ENCODE measurements at places on chromosomes 6 and 20.

- peak; percentile 78 for DNase-seq
These were observed 689.5 kb downstream of the PHF3 start for GRCh38 chr6:64325093-64325492.

DNA sequence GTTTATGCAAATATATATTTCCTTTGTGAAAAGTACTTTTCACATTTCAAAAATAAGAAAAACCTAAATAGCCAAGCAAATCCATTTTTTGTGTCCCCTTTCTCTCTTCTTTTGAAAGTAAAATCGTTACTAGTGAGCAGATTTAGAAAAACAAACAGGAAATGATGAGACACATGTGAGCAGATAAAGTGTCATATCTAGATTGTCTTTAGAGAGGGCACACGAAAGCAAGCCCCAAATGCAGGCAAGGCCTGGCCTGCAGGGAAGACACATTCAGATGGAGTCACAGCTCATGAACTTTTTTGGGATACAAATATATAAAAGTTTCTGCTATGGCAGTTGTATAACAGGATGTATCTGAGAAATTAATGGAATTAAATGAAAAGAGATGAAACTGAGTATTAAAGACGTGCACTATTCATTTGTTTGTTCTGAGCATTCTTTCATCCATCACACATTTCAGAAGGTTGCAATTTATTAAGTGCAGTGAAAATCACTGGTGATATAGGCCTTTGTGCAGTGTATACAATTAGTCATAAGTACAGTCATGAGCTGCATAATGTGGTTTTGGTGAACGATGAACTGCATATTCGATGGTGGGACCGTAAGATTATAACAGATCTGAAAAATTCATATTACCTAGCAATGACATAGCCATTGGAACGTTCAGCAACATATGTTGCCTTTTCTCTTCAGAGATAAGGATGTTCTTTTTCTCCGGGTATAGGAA is 101.4 kb downstream of the PACRG start:
- no peak for DNase-seq

GRCh38 chr6:45421709-45422502 is 44.2 kb upstream of the SUPT3H start:
- peak; percentile 18 for DNase-seq

GRCh38 chr6:111813677-111814310 is 59.5 kb downstream of the FYN start:
- no peak for DNase-seq

DNA sequence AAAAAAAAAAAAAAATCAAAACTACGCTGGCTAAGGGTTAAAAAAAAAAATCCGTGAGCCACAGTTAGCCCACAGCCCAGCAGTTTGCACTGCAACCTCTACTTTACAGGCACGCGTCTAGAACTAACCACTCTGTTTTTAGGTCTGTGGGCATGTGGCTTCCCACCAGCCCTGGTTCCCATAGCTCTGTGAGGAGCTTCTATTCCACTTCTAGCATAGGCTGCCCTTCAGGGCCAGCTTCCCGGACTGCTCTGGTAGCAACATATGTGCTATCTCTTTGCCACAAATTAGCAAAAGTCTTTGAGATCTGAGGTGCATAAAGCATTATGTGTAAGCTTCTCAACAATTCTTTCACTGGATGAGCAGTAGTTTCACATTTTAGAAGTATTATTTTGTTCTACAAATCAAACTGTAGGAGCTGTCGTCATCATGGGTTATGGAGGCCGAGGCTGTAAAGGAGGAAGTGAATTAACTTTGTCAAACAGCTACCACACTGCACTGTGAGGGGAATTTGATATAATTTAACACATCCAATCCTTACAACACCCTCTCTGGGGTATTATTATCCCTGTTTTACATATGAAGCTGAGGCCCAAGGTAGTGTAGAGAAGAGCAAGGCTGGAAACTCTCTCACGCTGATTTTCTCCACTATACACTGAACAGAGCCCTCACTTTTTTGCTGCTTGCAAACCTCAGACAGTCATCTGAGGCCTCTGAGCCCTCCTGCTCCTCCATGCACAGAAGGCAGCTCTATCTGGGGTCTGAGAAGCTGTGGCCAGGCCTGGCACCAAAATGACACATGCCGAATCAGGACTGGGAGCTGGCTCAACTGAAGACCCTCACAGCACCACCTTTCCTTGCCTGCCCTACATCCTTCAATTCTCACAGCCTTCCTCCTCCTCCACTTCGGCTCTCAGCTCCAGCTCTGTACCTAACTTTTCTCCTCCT is 35.4 kb downstream of the MAN1A1 start:
- no peak for DNase-seq

GRCh38 chr20:21632031-21632734 is 73.3 kb upstream of the PAX1 start:
- DNase-seq, result no peak

GRCh38 chr20:14055127-14055742 is 59.9 kb downstream of the MACROD2 start:
- peak; percentile 71 for DNase-seq

GRCh38 chr6:12232339-12232738 is 57.8 kb upstream of the EDN1 start:
- no peak for DNase-seq

- no peak for DNase-seq
These were observed 99.0 kb upstream of the ZFP64 start for GRCh38 chr20:52290569-52290968.

DNA sequence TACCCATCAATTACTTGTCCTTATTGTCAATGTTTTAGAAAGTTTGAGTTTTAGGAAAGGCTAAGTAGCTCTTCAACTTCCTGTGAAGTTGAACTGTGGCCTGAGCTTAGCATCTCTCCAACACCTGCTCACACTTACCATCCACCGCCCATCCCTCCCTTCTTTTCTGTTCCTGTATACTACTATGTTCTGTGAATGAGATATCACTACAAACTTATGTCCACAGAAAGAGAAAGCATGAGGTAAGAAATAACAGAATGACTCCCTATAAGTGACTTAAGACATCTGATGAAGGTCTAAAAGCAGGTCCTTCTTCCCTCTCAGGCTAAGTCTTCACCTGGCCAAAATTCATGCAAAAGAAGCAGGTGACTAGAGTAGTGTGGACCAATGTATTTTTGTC is 246.3 kb upstream of the PREP start:
- DNase-seq, result no peak

- DNase-seq, result no peak
These were observed 20.5 kb downstream of the RIMS1 start for GRCh38 chr6:71906813-71907212.

GRCh38 chr6:52543729-52544601 is 32.9 kb downstream of the TRAM2 start:
- no peak for DNase-seq

DNA sequence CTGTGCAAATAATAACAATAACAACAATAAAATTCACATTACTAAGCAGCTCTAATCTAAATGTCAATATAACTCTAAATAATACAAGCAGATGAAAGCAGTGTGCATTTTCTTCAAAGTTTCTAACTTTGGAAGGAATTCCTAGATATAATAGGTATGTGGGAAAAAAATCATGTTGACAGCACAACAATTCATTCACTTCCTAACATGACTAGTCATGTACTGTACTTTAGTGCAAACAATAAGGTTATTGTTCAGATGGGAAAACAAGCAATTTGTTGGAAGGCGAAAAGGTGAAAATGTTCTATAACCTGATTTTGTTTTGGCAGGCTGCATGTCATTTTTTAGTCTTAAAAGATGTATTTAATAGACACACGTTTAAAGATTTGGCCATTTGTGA is 484.3 kb upstream of the JAG1 start:
- no peak for DNase-seq

DNA sequence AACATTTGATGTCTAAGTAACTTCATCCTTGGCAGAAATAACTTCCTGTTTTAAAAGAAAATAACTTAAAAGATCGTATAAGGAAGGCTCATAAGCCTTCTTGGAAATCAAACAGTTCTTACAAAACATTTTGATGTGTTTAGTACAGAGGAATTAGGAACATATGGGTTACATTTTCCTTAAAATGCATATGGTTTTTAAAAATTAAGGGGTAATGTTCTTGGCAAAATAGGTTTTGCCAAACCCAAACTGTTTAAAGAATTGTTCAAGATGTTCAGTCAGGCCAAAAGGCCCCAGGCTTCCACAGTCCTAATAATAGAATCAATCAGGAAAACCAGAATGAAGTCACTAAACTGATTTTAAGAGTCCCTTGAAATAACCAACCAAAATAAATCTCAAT is 142.7 kb upstream of the SLC35B3 start:
- DNase-seq, result no peak

DNA sequence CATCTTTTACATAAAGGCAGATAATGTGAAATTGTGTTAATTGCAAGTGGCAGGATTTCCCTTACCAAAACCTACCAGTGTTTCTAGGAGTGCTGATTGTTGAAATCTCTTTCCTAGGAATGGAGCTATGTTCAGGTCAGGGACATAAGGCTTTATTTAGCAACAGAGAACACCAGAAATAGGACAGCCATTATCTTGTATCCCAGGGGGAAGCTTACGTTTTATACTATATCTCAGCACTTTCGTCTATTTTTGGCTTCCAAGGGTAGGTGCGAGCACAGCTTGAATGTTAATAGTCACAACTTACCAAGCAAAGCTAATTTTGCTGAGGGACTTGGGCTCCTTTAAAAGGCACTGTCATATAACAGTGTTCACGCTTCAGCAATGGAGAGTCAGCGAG is 94.0 kb downstream of the SYCP2 start:
- no peak for DNase-seq

DNA sequence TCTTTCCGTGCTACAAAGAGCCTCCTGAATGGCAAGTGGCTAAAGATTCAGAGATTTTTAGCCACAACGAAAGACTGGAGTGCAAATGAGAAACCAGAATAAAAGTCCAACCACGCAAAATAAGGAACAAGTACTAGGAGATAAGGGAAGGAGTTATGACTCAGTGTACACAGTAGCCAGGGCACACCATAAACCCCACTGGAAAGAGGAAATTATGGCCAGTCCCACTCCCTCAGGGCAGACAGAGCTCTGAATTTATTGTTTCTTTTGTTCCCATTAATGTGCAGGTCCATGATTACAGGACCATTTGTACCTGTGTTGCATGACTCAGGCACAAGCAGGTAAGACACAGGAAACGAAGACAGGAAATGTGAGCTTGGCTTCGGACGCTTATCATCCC is 150.3 kb upstream of the PREP start:
- no peak for DNase-seq

GRCh38 chr6:170286246-170286933 is 4.5 kb downstream of the DLL1 start:
- no peak for DNase-seq

DNA sequence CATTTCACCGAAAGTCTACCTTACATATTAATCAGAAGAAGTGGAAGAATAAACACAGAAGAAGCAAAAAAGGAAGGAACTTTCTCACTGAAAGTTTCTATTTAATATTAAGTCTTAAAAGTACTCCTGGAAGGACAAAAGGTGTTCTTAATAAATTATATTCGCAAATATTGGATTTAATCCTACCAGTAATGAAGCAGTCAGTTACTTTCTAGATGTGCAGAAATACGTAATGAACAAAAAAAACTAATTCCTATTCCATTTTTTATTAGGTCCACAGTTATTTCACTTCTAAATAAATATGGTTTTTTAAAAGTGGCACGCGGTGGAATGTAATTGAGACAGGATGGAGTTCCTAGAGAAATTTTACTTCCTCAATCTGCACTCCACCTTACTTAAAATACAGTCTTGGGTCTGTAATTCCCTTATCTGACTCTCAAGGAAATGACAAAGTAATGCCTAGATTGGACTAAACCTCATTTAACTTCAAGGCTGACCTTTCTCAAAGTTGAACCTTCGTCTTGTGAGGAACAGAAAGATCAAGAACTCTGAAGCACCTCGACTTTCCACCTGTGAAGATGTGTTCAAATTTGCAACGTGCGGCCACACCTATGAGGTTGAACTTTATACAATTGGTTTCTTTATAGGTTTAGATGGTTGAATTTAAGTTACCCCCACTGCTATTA is 1.1 kb upstream of the TRAM2 start:
- DNase-seq, result no peak

- DNase-seq, result no peak
These were observed 5.8 kb downstream of the IFNGR1 start for GRCh38 chr6:137213331-137213740.

GRCh38 chr6:155066361-155066760 is 71.2 kb downstream of the TIAM2 start:
- DNase-seq, result no peak

GRCh38 chr6:88048578-88048977 is 937 bp downstream of the SPACA1 start:
- peak; percentile 16 for DNase-seq

DNA sequence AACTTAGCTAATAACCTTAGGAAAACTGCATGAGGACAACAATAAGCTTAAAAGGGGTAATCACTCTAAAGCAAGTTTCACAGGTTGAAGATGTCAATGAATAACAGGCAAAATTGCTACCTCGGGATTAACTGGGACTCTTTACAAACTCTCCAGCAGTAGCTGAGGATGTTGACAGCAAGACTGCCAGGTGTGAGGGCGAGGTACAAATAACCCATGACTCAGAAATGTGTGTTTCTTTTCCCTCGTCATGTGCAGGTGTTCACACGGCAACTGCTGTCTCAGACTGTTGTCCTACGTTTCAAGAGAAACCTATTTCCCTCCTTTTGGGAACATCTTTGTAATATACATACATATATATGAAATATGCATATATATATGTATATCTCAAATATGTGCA is 15.9 kb downstream of the BCAS1 start:
- no peak for DNase-seq

GRCh38 chr6:140817176-140817575 is 1315.5 kb upstream of the GJE1 start:
- no peak for DNase-seq

GRCh38 chr6:99341862-99342455 is 7.5 kb downstream of the FAXC start:
- DNase-seq, result no peak

DNA sequence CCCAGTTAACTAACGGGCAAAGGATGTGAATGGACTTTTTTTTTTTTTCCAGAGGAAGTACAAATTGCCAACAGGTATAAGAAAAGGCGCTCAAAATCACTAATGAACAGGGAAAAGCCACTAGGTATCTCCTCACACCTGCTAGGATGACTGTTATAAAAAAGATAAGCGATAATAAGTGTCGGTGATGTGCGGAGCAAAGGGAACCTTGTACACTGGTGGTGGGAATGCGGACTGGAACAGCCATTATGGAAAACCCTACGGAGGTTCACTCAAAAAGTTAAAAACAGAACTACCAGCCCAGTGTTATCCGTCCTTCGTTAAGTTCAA is 787 bp upstream of the RAB32 start:
- no peak for DNase-seq

GRCh38 chr6:75815756-75816155 is 66.7 kb downstream of the MYO6 start:
- DNase-seq, result no peak

GRCh38 chr6:120405947-120406346 is 928.3 kb downstream of the TBC1D32 start:
- DNase-seq, result peak; percentile 11

DNA sequence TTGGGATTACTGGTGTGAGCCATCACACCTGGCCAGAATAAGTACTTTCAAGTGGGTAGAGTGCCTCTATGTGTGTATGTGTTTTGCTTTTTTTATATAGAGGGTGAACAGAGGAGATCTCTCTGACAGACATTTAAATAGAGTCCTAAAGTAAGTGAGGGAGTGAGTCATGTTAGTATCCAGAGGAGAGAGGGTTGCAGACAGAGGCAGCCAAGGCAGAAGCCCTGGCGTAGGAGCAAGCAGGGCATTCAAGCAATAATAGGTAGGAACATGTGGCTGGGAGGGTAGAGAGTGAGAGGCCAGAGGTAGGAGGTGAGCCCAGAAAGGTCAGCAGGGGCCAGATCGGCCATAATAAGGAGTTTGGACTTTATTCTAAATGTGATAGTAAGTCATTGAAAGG is 48.9 kb downstream of the PHF20 start:
- no peak for DNase-seq
